ENCODE measurements at places on chromosomes 3 and 15. TPM values are rescaled to one million over a fixed set of nuclear protein-coding genes. Genes with fewer than 3 reads are reported as not detected.

GRCh38 chr15:68666120-68666811, 87.5 kb downstream of the CORO2B start:
- DNase-seq, result no peak

DNA sequence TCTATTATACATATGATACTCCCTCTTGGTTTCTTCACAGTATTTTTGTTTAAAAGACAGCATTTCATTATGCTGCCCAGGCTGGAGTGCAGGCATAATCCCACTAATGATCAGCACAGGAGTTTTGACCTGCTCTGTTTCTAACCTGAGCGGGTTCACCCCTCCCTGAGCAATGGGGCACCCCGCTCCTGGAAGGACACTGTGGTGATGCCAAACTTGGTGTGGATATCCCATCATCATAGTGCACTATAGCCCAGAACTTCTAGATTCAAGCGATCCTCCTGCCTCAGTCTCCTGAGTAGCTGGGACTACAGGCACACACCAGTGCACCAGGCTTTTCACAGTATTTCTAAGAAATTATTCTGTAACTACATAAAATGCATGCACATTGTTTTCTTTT, 14.9 kb downstream of the COLQ start:
- no peak for DNase-seq

DNA sequence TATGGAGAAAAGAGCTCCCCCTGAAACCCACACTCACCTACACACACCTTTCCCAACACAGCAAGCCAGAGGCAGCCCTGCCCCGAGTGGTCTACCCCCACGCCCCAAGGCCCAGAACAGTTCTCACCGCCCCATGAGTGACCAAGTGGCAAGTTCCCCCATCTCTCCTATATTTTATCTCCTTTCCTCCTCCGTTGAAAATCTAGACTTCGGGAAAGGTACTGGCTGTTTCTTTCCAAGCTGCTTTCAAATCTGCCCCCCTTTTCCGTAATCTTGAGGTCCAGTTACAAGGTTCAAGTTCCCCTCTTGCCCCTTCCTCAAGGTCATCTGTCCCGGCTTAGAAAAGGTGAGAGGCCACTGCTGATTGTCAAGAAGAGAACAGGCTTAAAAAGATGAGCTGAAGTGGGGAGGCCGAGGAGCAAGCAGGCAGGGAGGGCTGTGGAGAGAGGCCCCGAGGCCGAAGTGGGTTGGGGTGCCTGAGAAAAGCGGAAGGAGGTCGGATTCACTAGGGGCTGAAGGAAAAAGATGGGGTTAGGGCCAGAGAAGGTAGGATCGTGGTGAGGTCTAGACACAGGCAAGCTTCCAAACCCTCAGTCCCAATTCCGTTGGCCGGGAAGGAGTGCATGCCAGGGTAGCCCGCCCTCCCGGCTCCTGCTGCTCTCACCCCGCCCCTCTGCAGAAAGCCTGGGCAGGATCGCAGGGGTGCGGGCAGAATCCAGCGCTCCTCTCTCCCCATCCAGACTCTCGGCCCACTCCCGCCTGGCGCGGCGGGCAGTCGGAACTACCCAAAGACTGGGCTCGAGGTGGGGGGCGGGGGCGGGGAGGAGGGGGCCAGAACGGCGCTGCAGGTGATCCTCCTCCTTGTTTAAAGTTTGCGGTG, 1.7 kb downstream of the SEMA5B start:
- no peak for DNase-seq

- no peak for DNase-seq
Observed at GRCh38 chr3:24133942-24134341, 188.9 kb downstream of the NR1D2 start.

The TRPM1 gene
- not detected for polyA plus RNA-seq

The CRYGS gene
- polyA plus RNA-seq, result 3.5 TPM

The CLDN18 gene
- 0.39 TPM for polyA plus RNA-seq

The GABRR3 gene
- not detected for polyA plus RNA-seq
